ENCODE measurements at places on chromosomes 3 and 15.

GRCh38 chr3:12234192-12234591 lies 54.7 kb upstream of the PPARG start:
- DNase-seq = no peak

GRCh38 chr3:170766823-170767575 lies 103.0 kb downstream of the RPL22L1 start:
- DNase-seq = no peak

DNA sequence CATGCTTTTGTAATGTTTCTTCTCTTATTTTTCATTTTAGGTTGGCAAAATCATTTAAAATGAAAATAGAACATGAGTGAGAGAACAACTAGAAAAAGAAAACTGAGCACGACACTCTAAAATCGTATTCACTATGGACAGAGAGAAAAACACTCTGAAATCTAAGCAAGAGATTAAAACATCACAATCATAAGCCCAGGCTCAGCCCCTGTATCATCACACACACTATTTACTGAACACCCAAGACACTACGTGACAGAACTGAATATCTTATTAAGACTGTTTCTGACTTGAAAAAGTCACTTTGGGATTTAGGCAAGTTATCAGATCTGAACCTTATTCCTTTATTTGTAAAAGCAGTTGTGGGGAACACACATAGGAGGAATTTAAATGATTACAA lies 82.6 kb upstream of the PLXND1 start:
- DNase-seq = no peak

DNA sequence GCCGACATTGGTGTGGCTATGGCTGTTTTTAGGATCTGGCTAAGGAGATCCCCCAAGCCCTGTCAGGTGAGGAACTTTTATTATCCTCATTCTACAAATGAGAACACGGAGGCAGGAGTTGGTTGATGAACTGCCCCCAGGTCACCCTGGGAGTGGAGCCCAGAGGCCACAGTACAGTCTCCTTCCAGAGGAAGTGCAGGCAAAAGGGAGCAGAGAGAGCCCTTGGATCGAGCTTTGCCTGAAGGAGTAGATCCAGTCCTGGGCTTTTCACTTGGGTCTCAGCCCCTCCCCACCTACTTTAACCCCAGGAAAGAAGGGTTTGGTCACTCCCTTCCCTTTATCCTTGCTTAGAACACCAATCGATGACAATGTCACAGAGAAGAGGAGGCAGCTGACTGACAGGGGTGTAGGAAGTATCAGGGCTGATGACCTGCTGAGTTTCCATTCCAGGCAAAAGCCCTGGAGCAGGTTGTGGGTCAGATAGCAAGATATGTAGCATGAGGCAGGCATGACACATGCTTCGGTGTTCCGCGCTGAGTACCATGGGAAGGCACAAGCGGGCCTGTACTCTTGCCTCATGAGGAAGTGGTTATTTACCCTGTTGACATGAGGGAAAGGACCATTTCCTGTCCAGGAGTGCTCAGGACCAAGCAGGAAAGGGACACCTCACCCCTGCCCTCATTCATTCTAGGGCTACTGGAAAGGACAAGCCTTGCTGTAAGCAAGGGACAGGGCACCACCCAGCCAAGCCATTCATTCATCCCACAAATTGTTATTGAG lies 5.8 kb upstream of the PLA2G4D start:
- DNase-seq = no peak

GRCh38 chr15:56471440-56472069 lies 6.6 kb upstream of the MNS1 start:
- DNase-seq = no peak

DNA sequence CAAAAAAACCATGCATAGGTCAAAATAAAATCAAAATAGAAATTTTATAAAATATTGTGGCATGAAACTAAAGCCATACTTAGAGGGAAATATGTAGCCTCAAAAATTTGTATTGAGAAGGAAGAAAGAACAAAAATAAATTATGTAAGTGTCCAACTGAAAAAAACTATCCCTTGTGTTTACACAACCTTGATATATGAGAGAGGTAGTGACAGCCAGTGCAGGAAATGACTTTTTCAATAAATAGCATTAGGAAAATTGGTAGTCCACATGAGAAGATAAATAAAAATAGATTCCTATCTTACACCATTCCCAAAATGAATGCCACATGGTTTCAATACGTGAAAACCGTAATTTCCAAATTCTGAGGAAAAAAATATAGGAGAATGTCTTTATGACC lies 13.2 kb upstream of the PRSS50 start:
- DNase-seq = no peak

DNA sequence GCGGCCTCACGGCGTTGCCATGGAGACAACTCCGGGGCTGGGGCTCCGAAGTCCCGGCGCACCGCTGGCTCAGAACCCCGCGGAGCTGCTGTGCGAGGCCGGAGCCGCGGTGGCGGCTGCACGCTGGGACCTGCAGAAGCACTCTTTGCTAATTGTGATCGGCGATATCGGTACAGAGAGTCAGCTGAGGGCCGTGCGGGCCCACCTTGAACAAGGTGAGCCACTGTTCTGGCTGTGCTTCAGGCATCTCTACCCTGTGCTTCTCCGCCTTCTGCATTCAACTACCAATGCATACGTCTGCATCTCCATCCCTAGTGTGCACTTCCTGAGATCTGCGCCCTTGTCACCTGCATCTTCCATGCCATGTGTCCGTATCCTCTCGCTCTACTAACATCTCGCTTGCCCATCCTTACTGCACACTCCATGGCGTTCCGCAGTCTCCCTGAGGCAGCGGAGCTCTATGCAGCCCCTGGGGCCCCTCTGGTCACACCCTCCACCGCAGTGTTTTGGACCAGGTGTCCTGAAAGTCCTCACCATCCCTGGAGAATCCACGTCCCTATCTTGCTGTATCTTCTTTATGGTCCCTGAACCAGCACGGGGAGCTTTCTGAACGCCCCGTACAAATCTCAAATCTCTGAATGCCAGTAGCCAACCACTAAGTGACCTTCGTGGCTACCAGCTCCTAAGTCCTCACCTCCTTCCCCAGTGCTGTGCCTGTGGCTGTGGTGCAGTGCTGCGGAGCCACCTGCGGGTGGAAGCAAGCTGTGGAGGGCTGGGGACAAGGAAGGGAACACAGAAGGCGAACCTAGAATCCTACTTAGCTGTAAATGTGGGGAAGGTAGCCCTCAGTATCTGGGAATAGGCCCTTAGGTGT lies 6.2 kb upstream of the MAP1A start:
- DNase-seq = no peak

DNA sequence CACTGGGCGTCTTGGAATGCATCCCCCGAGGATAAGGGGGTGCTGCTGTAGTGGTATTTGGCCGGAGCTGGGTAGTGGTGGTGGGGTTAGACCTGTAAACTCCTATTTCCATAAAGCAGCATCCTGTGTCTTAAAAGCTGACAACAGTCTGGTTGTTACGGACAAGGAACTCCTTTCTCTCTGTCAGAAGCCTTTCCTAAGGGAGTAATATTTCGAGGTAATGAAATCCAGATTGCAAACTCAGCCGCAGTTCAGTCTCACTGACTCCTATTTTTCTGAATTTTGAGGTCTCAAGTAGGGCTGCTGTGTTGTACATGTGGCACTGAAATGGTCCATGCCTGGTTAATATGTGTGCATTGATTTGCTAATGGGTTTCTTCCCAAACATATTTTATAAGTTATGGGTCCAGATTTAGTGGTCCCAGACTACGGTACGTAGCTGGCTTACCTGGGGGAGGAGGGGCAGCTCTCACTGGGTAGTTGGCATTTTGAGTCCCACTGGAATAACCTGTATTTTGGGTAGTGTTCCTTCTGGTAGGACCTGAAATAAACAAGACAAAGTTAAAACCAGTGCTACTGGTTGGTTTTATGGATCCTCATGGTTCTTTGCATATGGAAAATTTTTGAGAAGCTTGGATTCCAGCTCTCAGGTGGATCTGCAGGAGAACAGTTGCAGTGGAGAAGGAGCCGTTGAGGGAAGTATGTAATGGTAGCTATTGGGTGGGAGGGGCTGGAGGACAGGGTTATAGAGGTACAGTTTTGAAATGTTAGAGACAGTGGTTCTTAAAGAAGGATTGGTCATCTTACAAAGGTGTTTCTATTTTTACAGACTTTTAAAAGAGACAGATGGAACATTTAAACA lies 48.6 kb upstream of the LDHAL6B start:
- no peak for DNase-seq

DNA sequence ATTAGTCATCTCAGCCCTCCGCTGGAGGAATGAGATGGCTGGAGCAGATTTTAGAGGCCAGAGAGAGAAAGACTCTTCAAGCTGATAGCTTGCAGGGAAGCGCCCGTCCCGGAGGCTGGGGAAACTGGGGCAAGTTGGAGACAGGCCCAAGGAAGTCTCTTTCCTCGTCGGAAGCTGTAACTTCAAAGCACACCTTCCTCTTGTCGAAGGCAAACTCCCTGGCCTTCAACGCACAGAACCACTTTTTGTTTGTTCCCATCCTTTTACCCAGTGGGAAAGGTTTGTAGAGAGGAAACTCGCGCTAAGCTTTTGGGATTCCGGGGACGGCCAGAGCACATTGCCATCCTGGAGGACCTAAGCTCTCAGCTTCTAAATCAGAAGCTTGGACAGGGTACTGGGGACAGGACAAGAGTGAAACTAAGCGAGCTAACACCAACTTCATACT lies 900 bp upstream of the EOMES start:
- no peak for DNase-seq

GRCh38 chr3:55341502-55342031 lies 145.5 kb downstream of the WNT5A start:
- DNase-seq = no peak

DNA sequence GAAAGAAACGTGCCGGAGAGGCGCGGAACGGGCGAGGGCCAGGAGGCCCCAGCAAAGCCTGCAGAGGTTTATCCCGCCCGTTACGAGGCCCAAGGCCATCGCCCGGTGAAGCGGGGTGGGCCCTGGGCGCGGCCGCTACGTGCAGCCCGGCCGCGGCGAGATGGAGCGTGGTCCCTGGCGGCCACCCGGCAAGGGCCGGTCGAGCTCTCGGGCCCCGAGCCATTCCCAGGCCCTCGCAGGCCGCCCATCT lies 1.1 kb downstream of the PKM start:
- no peak for DNase-seq

All from activated T-cell treated with anti-CD3 and anti-CD28 coated beads, Interleukin-2, amount 50 U/mL, for 4 hours (primary cell).